NCI-H187 treated with DMSO at 0.1 percent for 48 hours (cell line): ENCODE measurements at places on chromosomes 13 and 19.

DNA sequence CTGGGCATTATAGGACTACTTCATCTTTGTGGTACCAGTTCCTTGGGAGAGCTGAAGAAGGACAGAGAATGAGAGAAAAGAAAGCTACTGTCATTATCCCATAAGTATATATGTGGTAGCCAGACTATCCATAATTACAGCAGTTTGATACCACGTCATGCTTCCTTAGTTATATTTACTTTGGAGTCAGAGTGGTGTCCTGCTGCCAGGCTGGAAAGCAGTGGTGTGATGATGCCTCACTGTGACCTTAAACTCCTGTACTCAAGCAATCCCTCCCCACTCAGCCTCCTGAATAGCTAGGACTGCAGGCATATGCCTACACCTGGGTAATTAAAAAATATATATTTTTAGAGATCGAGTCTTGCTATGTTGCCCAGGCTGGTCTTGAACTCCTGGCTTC lies 57.8 kb downstream of the WTIP start:
- no peak for DNase-seq

DNA sequence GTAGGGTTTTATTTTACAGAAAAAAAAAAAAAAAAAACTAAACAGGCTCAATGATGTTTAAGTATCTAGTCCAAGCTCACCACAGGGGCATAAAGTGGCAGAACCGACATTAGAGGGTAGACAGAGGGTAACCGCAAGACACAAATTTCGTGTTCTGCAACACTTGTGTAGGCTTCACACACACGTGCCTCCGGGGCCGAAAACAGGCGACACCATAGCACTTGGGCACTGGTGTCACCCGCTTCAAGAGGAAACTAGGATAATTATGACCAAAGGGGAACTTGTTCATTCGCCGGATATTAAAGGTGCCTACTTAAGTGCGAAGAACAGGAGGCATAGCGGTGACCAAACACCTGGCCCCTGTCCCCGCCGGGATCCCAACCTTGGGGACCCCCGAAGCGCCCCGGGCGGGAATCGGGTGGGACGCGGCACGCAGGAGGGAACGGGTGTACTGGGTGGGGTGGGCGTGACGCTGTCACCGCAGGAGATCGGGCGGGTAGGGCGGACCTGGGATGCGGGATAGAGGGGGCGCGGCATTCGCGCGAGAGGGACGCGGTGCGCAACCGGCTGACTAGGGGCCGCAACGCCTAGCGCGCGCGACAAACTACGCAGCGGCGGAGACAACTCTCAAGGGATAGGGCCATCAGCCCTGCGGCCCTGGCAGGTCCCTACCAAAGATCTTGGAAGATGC lies 558 bp downstream of the MZT1 start:
- DNase-seq = no peak

GRCh38 chr19:13637664-13638063 lies 126.7 kb upstream of the MRI1 start:
- DNase-seq = no peak

GRCh38 chr19:31387717-31388301 lies 38.6 kb upstream of the TSHZ3 start:
- DNase-seq = no peak

- no peak for DNase-seq
These were observed 1207.2 kb downstream of the SLITRK1 start for GRCh38 chr13:82675024-82675423.

GRCh38 chr19:13838435-13839129 lies 38.4 kb upstream of the NANOS3 start:
- DNase-seq = no peak

DNA sequence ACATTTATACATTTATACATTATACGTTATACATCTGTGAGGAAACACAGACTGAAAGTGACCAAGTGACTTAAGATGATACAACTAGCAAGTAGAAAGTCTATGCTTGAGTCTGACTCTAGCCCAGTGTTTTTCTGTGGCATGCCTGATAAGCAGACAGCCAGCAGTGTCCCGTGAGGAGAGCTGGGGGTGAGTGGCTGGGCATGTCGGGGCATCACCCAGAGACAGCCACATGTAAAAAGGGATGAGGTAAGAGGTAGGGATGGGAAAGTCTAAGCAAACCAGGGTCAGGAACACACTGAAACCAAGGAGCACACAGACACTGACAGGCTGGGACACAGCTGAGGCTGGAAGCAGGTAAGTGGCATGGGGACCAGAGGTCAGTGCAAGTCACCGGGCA lies 333.2 kb downstream of the FOXO1 start:
- DNase-seq = no peak

GRCh38 chr13:67652887-67653286 lies 422.8 kb upstream of the PCDH9 start:
- no peak for DNase-seq

DNA sequence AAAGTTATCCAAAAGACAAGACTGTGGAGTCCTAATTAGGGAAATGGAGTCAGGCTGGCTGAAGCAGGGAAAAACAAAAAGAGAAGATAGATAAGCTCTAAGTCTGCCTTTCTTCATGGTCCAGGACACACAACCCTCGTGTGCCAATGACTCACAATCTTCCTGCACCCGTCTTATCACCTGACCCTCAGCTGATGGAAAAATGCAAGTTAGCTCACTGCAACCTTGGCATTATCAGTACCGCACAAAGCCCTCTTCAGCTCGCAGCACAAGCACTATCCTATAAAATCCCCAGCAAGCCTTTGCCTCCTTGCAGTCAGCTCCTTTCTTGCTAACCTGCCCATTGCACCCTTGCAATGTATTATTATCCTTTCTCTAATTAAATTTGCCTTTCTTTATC lies 4.3 kb downstream of the OR7A5 start:
- DNase-seq = no peak

- no peak for DNase-seq
These were observed 8.0 kb downstream of the VSIG10L start for GRCh38 chr19:51333836-51334460.

DNA sequence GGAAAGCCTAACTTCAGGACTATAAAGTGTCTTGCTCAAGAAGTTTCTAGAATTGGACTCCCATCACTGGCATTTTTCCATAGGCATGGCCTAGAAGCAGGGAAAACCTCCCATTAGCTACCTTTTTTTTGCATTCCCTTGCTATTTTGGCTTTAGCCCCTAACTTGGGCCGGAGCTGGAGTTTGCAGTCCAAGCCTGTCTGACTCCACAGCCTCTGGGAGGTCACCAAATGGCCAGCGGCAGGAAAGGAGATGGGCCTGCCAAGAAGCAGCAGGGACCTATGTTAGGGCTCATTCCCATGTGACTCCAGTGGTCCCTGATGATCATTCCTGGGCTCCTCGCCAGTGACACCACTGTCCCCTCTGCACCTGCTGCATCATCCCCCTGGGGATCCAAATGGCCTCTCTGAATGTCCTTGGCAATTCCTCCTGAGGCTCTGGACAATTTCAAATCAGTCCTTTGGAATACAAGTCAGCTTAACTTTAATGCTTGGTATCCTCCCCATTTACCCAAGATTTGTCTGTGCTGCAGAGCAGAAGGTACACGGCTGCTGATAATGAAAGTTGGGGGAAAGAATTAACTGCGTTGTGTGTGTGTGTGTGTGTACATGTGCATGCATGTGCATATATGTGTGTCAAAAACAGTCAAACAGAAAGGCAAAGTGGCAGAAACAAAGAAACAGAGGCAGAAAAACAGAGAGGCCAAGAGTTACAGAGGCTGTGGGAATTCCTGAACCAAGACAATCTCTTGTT lies 69.8 kb upstream of the SERP2 start:
- no peak for DNase-seq

GRCh38 chr13:28805193-28805819 lies 14.8 kb upstream of the MTUS2 start:
- no peak for DNase-seq

GRCh38 chr19:42606660-42607351 lies 12.1 kb upstream of the CEACAM8 start:
- no peak for DNase-seq

GRCh38 chr19:11209839-11210655 lies 12.7 kb upstream of the KANK2 start:
- DNase-seq = no peak

DNA sequence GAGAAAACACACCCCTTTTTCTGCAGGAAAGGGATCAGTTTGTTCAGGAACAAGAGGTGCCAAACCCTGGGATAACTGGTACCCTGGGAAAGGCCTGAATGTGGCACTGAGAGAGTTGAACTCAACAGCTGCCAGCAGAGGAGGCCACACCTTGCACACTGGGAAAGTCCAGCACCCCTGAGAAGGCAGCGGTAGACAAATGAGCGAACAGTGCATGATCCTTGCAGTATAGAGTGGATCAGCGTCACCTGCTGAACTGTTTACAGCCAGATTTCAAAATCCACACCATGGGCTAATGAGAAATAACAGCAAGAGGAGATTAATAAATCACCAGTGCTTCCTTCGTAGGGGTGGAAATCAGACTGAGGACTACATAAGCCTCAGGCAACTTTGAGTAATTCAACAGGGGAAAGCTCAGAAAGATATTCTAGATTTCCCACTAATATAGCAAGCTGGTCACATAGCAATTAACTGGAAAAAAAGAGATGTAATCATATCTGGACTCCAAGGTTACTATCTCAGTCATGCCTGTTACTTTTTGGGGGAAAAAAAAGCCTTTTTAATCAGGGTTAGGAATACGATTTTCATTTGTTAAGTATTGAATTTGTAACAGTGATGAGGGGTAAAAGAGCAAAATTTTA lies 52.0 kb downstream of the DCT start:
- no peak for DNase-seq
